Cortex of kidney (tissue), 1 donor: ENCODE measurements at places on chromosomes 5 and 9.

- no peak for DNase-seq
Measured at GRCh38 chr9:6842584-6842947, 84.8 kb downstream of the KDM4C start.

- no peak for DNase-seq
Measured at GRCh38 chr5:178561746-178562264, 28.4 kb downstream of the COL23A1 start.

- DNase-seq, result no peak
Measured at GRCh38 chr9:136426787-136427186, 12.9 kb downstream of the INPP5E start.

DNA sequence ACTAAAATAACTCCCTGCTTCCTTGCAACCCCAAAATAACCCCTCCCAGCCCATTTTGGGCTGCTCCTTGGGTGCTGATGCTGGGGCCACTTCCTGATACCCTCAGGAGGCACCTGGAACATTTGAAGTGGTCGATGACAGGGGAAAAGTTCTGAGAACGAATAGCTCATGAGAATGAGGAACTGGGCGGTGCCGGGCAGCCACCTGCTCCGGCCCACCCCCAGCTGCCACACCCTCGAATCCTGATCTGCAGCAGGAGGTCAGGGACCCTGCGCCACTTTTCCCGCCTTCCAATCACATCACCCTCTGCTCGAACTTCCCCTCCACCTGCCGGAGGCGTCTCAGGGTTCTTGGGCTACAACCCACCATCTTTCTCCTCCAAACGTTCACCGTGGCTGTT lies 19.7 kb downstream of the HRH2 start:
- DNase-seq, result no peak

DNA sequence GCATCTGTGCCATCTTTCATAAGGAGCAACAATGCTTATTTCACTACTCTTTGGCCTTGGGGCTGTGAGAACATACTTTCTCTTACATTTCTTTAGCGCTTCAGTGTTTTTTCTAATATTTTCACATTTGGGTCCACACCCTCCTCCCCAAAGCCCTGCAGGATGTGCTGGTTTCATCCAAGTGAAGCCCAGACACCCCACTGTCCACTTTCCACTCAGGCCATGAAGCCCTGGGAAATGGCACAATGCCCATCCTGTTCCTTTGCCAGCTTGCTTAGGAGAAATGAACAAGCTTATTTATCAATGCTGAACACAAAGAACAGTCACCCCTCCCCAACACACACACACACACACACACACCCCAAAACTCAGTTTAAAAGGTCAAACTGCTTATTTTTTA lies 17.3 kb upstream of the TMOD1 start:
- DNase-seq, result no peak

GRCh38 chr5:127924606-127925005 lies 159.0 kb upstream of the SLC12A2 start:
- DNase-seq, result no peak

DNA sequence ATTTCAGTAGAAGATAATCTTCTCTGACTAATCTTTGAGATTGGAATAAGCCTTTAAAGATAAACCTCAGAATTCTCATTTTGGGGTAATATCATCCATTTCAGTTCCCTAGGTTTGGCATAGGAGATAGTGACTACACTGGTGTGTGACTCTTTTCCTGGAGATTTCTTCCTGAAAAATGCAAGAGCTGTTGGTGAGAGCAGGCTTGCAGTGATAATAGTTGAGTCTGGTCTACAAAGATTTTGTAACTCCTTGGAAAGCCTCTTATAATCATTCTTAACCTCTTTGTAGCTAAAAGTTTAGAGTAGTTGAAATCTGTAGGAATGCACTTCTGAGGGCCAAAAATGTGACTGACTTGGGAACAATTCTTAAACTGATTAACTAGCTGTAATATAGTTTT lies 23.4 kb downstream of the RANBP17 start:
- DNase-seq, result no peak

DNA sequence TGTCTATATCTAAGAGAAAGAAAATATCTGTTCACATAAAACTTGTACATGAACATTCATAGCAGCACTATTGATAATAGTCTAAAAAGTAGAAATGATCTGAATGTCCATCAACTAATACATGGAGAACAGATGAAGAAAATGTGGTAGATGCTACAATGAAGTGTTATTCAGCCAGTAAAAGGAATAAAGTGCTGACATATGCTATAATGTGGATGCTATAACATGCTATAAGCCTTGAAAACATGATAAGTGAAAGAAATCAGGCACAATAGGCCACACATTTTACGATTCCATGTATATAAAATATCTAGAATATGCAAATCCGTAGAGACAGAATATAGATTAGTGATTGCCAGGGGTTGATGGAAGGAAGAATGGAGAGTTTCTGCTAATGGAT lies 146.8 kb downstream of the SEMA5A start:
- no peak for DNase-seq

DNA sequence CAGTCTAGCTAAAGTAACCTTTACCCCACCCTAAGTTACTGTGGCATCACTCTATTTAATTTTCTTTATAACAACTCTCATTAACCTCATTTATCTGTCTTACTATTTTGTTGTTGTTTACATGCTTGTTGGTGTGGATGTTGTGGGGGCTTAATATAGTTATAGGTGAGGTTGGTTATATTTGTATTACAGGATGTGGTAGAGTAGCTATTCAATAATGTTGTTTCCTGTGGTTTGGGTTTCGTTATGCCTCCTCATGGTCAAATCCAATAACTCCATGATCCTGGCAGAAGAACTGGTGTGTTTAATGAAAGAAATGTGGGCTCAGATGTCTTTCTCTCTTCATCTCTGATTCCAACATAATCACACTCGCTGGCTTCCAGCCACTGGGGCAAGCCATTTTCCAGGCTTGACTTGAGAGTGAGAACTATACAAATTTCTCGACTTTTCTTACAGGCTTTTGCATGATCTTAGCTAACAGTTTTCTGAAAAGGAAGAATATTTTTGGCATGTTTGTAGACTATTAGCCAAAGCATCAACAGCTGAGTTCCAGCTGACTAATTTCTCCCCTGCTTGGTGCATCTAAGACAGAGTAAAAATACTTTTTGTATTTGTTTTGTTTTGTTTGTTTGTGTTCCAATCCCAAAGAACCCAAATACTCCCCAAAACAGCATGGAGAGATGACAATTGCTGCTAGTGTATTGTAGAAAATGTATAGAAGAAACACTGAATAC lies 303.7 kb upstream of the PAPPA start:
- DNase-seq, result no peak

GRCh38 chr5:14557791-14558415 lies 23.7 kb upstream of the OTULINL start:
- DNase-seq, result no peak

GRCh38 chr9:89370593-89370992 lies 52.3 kb downstream of the SECISBP2 start:
- DNase-seq, result no peak

DNA sequence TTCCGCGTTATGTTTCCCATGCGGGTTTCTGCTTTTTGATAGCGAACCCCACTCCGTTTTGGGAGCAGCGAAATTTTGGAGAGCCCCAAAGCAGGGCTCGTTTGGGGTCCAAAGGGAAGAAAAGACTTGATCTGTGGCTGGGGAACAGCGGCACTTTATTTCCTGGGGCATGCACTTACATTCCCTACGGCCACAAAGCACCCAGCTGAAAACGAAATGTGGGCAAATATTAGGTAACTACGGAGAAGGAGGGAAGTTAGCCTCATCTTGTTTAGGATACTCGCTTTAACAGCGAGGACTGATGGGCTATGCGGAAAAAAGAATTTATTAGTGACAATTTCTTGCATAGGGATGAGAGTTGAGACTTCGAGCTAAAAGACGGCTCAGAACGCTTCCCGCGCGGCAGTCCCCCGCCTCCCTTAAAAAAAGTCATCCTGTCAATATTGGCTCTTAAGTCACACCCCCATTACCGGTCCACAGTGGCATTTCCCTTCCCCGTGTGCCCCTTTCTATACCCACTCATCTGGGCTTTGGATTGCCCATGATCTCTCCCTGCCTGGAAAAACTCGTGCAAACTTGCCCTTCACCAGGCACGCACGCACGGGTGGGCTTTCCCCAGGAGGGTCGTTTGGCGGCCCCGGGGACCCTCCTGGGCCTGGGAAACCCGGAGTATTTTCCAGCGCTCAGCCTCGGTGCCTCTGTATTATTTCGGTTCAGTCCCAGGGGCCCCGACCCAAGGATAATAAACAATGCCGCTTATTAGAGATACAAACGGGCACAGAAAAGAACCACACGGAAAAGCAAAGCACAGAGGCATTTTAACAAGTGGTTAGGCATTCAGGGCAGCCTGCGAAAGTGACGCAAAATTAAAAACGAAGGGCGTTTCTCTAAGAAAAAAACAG lies 35.8 kb upstream of the NFIB start:
- no peak for DNase-seq

DNA sequence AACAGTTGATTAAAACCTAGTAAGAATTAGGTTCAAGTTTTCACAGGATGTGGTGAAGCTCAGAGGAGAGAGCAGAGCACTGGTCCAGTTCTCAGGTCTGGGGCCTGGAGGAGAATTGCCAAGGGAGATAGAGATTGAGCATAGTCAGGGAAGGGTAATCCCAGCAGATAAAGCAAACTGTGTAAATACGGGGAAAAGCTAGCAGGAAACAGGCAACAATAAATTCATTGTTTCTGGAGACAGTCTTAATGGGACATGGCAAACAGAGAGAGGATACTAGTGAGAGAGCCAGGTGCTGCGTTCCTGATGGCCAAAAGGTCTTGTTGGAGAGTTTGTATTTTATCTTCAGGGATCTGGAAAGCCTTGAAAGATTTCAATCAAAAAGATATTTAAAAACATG lies 333.0 kb downstream of the PDE4D start:
- no peak for DNase-seq

GRCh38 chr9:4640027-4640426 lies 22.1 kb upstream of the PLPP6 start:
- DNase-seq, result no peak

DNA sequence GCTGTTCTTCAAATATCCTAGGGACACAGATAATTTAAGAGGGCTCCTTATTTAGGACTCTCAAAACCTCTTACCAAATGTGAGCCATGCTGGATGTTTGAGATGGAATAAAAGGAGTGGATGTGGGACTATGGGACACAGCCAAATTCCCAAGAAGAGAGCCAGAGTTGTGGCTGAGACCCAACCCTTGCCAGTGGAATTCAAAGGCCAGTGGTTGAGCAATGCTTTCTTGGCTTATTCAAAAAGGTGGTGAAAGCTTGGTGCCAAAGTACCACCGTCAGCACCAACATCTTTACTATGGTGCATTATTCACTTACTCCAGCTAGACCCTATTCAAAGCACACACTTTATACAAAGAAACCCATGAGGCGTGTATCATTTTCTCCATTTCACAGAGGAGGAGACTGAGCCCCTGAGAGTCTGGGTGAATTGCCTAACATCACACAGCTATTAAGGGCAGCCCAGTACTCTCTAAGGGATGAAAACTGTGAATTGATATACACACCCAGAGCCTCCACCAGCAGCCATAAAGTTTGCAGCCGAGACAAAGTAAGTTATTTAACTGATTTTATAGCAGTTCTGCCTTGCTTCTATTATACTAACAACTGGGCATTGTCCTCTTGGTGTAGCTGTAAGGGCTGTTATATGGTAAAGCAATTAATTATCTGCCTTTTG lies 391.7 kb downstream of the ACTL7B start:
- no peak for DNase-seq

- no peak for DNase-seq
Measured at GRCh38 chr5:122392224-122392623, 80.2 kb downstream of the SNCAIP start.

- DNase-seq, result no peak
Measured at GRCh38 chr9:12916042-12916441, 141.2 kb downstream of the LURAP1L start.

DNA sequence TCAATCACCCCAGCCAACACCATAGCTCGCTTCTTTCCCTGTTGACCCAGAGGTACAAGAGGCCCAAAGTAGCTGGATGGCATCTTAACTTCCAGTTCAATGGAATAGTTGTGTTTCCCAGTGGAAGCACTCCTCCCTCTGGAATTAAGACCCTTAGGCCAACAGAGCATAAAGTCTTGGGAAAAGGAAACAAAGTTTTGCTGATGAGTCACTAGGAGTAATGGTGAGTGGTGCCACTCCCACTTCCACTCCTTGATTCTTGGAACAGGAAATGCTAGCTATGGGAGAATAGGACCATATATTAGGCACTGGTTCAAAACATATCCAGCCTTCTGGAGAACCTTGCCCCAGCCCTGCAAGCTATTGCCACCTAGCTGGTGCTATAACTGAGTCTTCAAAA lies 44.7 kb upstream of the LMX1B start:
- no peak for DNase-seq

DNA sequence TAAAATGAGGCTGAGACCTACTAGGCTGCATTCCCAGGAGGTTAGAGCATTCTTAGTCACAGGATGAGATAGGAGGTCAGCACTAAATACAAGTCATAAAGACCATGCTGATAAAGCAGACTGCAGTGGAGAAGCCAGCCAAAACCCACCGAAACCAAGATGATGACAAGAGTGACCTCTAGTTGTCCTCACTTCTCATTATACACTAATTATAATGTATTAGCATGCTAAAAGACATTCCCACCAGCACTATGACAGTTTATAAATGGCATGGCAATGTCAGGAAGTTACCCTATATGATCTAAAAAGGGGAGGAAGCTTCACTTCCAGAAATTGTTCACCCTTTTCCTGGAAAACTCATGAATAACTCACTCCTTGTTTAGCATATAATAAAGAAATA lies 88.6 kb downstream of the PLPPR1 start:
- DNase-seq, result no peak
